WERI-Rb-1 (cell line): ENCODE measurements at places on chromosomes 3 and 15.

- DNase-seq = no peak
Observed at GRCh38 chr15:79015416-79015815, 70.6 kb upstream of the CTSH start.

- no peak for DNase-seq
Observed at GRCh38 chr15:55284426-55284825, 5.2 kb downstream of the RAB27A start.

GRCh38 chr3:111081008-111081545 lies 9.5 kb downstream of the NECTIN3 start:
- no peak for DNase-seq

DNA sequence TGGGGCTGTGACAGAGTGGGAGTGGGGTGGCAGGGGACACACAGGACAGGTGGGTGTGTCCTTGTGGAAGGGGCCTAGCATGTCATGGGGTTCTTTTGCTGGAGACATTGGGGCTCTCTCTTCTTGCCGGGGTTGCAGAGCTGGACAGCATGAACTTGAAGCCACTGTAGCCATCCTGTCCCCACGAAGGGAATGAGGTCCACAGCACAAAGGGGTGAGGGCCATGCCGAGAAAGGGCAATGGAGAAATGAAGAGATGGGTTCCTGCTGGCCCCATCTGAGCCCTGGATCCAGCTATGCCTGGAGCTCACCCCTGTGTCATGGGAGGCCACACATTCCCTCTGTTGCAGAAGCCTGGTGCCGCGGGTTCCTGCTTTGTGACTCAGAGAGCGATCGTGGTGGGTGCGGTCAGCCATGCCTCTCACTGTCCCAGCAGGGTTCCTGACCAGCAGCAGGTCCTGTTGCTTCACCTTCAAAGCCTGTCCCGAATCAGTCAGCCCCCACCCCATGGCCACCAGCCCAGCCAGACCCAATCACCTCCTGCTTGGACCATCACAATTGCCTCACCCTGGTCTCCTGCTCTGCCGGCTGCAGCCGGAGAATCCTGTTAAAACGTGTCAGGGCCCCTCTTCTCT lies 50.0 kb downstream of the DNAJB8 start:
- DNase-seq = no peak

GRCh38 chr15:101357885-101358284 lies 62.8 kb upstream of the SNRPA1 start:
- DNase-seq = no peak

GRCh38 chr3:170725285-170725731 lies 139.4 kb upstream of the SLC7A14 start:
- DNase-seq = no peak

- DNase-seq = no peak
Observed at GRCh38 chr3:36923981-36924743, 20.7 kb downstream of the TRANK1 start.

DNA sequence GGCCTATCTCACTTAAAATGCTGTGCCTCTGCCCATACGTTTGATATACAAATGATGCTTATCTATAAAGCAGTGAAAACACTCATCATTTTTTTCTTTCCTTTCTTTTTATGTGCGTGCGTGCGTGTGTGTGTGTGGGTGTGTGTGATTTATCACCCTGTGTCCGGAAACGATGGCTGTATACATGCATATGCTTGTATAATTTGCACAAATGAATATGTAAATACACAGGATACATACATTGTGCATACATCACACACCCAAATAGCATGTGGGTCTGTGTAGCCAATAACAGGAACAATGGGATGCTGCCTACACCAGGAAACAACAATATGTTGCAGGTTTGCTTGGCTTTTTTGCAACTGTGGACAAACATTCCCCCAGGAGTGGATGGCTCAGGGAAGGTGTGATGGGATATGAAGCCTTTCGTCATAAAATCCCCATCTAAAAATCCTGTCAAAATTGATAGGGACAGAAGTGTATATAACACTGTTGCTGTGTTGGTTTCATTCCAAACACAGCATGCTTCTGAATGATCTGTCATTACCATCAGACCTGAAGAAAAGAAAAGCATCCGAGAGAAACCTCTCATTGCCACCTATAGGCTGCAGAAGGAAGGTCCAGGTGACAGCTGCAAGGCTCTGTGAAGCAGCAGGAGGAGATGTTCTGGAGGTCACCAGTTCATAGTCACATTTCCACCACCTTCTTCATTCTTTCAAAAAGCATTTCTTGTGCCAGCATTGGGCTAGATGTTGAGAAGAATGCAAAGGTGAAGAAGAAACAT lies 503.9 kb upstream of the NR2F2 start:
- DNase-seq = peak; percentile 27

DNA sequence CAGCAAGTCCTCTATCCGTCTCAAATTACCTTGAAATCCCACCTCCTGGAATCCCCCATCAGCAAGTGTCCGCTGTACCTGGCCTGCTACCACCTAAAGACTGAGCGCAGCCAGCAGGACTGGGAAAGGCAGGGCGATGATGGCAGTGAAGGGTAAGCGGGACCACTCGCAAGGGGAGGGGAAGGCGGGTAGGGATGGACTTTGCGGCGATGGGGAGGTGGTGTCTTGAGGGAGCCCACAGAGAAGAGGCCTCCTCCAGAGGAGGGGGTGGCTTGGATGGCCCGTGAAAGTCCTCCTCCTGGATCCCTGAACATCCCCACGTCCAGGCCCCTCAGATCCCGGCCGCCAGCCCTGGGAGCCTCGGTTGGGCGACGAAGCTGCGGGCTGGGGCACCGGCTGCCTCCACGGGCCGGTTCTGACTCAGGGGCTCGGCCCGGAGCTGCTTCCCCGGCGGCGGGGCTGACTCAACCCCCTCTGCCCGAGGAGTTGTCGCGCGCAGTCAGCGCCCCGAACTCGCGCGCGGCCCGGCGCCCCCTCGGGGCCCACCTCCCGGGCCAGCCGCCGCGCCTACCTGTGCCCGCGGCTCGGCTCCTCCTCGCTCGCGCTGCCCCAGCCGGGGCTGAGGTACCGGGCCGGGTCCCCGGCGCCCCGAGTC lies 512 bp downstream of the LARP6 start:
- DNase-seq = peak; percentile 41

DNA sequence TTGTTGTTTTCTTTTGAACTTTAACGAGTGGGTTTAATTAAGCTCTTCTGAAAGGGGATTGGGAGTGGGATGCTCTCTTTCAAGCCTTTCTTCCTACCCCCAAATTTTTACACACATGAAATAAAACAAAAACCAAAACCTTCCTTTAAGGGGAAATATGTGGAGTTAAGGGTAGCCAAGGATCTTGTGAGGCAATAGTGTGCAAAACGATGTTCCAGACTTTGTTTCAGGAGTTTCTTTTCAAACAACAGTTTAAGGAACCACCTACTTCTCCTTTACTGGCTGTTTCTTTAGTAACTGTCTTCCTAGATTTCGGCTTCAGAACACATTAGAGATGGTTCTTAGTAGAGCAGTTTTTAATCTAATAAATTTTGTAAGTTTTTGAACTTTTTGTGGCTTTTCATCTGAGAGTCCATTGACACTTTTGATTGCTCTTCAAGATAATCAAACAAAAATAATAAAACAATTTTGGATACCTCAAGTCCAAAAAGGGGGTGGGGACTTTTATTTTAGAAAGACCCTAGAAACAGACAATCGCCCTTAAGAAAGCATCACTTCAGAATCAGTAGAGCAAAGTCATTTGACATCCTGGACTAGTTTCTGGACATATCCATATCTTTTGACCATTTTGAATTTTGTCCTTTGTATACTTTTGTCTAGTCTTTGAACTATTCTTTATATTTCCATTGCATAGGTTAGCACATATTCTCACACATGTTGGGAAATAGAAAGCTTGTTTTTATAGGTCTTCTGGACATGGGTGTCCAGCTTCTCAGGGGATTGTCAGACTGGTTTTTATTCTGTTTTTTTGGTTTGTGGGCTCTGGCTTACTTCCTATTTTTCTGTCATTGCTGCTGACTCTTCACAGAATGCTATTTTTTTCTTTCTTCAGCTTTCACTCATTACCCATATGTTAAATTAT lies 6.0 kb downstream of the DIPK2A start:
- no peak for DNase-seq

GRCh38 chr3:102225407-102226132 lies 209.2 kb upstream of the ZPLD1 start:
- no peak for DNase-seq
